NCI-H524 (cell line): ENCODE measurements at places on chromosomes 2 and 18.

GRCh38 chr2:72214429-72215143 is 66.9 kb upstream of the CYP26B1 start:
- no peak for DNase-seq

GRCh38 chr2:64383016-64383591 is 70.9 kb upstream of the LGALSL start:
- DNase-seq, result no peak

DNA sequence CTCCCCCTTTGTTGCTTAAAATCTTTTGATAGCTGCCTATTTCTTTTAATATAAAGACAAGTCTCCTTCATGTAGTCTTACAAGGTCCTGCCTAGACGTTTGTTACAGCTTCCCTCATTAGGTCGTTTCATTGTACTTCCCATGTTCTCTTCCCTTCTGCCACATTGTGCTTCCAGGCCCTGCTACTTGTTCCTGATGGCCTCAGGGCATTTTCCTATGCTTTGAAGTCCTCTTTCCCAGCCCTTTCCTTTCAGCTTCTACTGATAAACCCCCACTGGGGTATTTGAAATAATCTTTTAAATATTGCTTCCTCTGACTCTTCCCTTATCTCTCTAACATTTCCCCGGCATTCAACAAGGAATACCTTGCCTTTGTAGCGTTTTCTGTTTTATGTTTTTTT is 67.4 kb downstream of the UBE2E3 start:
- DNase-seq, result no peak

GRCh38 chr2:2692599-2693389 is 361.7 kb upstream of the MYT1L start:
- DNase-seq, result no peak

DNA sequence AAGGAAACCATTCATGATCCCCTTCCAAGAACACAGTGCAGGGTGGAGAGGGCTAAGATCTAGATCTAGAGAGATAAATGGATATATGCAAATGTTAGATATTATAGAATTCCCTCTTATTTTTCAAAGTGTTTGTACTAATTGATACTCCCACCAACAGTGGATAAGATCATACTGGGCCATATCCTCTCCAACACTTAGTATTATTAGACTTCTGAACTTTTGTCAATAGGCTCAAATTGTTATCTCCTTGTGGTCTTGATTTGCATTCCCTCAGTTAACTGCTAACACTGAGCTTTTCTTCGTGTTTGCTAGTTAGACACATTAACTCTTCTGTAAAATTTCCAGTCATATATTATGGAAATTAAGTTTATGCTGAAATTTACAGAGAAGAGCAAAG is 56.5 kb upstream of the GRB14 start:
- no peak for DNase-seq

GRCh38 chr2:34096562-34097171 is 497.6 kb upstream of the FAM98A start:
- peak; percentile 2 for DNase-seq

GRCh38 chr2:74261204-74261864 is 62.9 kb downstream of the MTHFD2 start:
- DNase-seq, result peak; percentile 32

DNA sequence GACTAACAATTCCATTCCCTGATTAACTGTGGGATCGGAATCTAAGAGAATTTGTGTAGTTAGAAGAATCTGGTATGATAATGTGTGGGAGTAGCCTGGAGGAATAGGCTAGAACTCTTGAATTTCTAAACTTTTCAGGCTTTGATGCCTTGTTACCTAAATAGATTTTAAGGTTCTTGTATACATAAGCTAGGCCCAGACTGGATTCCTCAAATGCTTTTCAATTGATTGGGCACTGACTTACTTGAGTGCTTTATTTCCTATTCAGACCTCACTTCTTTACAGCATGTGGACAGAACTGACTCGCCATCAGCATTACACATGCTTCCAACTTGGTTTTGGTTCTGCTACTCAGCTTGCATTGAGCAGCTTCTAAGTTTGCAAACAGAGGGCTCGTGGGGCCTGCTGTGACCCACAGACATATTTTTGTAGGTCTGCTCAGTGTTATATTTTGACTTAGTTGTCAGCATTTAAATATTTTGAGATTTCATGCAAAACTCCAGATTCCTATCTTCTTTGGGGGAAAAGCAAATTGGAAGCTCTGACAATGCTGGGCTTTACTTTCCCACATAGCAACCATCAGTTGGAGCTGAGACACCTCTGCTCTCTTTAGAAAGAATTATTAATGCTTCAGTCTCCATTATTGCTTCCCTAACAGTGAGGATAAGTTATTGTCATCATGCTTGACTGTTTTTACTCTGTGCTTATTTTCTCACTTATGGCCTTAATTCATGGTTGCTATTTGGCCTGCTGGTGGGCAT is 5.7 kb downstream of the PARD3B start:
- no peak for DNase-seq

- DNase-seq, result no peak
Observed at GRCh38 chr2:83067947-83068346, 1391.1 kb downstream of the SUCLG1 start.

DNA sequence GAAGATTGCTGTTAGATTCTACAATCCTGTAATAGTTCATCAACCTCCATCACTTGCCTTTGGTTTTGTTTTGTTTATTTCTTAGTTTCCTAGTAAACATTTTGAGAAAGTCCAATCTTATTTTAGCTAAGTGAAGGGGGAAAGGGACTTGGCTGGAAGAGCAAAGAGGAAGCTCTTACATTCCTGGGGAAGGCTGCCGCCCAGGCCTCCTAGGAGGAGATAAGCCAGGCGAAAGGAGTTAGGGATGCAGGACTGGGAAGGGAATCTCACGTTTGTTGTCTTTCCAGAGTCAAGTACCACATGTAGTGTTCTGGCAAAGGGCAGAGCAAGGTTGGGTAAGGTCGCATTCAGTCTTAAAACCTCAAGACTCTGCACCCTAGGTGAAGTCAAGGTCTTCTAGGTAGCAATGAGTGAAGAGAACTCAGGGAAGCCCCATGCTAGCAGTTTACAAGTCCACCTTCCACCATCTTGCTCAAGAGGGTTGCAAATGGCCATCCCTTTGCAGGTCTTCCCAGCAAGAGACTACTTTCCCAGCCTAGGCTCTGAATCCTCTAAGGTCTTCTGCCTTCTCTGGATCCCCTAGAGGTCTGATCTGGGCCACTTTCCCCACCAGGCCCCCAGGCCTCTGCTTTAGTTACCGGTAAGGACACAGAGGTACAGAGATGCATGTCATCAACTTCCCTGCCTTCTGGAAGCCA is 320.7 kb downstream of the CYP26B1 start:
- DNase-seq, result no peak

DNA sequence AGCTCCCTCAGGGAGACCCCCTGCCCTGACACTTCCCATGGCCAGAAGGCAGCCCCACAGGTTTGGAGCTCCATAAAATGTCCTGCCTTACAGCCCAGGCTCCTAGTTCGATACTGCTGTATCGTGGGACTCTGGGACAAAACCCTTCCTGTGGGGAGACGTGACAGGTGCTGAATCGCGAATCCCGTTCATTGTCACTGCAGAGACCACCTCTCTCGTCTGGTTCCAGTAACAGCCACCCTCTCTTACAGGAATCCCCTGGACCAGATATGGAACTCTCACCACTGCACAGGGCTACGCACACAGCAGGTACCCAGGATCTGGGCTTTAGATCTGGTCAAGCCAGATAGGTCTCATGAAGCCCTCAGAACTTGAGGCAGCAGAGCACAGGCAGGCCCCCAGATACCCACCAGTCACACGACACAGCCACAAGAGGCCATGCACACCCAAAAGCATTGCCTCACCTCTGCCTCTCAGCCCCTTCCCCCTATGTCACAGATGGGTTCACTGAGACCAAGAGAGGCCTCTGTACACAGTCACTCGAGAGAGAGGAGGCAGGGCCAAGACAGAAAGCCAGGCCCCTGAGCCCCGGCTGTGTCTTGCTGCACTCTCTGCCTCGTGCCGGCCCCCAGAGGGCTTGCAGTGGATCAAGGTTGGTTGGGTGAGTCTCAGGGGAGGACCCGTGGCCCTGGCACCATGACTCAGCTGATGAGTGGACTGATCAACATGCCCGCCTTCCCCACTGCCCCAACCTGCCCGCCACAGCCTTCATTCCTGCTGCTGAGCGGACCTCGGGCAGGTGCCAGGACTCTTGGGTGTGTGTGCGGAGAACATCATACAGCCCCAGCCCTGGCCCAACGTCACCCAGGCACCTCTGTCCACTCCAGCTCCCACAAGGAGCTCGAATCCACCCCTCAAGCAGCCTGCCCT is 7.6 kb downstream of the SDC1 start:
- DNase-seq, result no peak

DNA sequence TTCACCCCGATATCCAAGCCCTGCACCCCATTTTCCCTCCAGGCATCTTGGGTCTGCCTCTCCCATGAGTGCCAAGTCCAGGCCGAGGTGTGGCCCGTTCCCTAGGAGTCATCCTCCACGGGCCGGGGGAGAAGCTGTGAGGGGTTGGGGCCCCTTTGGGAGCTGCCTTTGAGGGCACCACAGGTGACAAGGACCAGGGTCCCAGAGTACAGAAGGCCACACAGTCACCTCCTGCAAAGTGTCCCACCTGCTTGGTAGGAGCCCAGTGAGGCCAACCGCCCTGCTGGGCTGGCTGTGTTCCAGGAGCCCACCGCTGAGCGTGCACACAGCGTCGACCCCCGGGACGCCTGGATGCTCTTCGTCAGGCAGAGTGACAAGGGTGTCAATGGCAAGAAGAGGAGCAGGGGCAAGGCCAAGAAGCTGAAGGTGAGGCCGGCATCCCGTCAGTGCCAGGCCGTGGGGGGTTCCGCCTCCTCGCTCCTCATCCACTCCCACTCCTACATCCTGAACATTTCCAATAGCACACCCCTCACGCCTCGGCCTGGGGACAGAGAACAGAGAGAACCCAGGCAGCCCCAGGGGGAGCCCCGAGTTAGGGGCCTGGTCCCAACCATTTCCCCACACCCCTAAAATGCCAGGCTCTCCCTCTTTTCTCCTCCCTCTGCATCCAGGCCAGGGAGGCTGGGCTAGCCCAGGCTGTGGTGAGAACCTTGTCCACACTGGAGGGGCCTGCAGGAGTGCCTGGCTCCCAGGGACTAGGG is 2.7 kb downstream of the ERFE start:
- no peak for DNase-seq

- peak; percentile 1 for DNase-seq
Observed at GRCh38 chr2:82055846-82056245, 1751.3 kb upstream of the LRRTM1 start.

GRCh38 chr18:59298871-59299270 is 19.6 kb downstream of the CPLX4 start:
- peak; percentile 79 for DNase-seq

GRCh38 chr18:77049938-77050337 is 82.6 kb downstream of the MBP start:
- DNase-seq, result no peak
